ENCODE measurements at places on chromosomes 4 and X.
A peak's percentile ranks its signal among the peaks of the same experiment; 100 is the strongest.

DNA sequence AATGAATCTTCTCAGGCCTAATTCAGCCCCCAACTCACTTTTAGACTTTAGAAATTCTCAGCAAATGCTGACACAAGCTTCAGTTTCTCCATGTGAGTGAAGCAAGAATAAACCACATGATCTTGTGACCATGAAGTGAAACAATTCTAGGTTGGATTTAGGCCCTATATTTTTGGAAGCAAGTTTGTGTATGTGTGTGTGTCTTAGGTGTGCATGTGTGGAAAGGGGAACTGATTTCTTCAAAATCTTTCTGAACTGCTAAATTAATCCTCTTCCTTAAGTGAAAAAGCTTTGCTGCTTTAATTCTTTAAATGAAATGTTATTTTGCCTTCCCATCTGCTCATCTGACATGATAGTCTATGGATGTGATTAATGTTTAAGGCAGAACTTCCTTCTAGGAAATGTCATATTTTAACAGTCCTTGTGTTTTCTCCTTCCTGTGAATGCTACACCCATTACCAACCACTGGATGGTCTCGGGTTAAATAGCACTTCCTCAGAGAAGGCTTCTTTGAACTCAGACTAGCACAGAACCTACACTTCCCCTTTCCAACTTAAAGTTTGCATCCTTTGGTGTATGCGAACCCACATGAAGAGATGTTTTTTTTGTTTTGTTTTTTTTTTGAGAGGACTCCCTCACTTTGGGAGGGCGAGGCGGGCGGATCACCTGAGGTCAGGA lies 1.2 kb upstream of the TMEM144 start:
- peak; percentile 8 for DNase-seq

- DNase-seq: peak; percentile 77
Observed at GRCh38 chrX:135974279-135974856, 580 bp upstream of the MMGT1 start.

DNA sequence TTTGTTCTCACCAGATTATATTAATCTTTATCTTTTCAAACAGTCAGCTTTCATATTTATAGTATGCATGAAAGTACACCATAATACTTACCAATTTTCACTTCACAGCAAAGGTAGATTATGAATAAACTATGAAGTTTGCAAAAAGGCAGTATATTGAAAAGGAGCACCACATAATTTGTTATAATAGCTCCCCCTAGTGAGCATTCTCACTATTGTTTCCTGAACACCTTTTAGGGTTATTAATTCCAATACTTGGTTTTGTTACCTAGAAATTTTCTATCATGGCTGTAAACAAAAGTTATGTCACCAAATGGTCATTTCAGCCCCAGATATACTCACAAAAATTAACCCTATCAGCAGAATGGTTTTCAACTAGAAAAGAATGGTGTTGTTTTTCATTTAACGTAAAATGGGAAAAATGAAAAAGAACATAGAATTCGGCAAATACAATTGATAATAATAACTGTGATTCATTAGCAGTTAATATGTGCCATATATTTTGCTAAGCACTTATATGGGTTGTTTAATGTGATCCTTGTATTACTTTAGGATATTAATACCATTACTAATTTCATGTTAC lies 30.2 kb upstream of the NKX6-1 start:
- DNase-seq: peak; percentile 22

DNA sequence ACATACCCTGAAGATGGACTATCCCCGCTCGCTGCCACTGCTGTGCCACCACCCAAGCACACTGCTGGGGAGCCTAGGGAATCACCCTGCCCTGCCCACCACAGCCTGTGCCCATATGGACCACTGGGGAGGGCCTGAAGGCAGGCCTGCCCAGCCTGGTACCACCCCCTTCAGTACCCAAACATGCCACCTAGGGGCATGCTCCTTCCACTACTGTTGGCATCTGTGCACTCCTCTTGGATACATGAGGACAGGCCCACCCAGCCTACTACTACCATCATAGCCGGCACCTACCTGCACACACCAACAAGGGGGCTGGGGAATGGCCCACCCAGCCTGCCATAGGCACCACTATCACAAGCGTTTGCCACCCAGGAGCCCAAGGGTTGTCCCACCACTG lies 30.1 kb upstream of the PRDX4 start:
- no peak for DNase-seq

- no peak for DNase-seq
Observed at GRCh38 chrX:71302461-71303213, 1.1 kb downstream of the ITGB1BP2 start.

GRCh38 chr4:31086756-31087330 lies 366.7 kb downstream of the PCDH7 start:
- no peak for DNase-seq

GRCh38 chrX:45003085-45003484 lies 130.1 kb downstream of the KDM6A start:
- DNase-seq: no peak

- DNase-seq: no peak
Observed at GRCh38 chr4:173508386-173509035, 21.5 kb downstream of the HAND2 start.

DNA sequence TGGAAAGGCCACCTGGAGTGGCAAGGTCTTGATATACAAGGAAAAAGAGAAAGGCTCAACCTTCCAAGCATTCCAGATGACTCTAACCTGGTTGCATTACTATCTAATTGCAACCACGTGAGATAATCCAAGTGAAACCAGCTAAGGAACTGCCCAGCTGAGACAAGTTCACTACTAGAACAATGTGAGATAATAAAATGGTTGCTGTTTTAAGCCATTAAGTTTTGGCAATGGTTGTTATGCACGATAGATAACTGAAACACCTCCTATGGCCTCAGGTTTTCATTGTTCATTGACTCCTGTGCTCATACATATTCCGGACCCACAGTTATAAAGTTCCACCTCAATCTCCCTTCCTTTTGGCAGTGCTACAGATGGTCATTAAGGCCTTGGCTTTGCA lies 9.2 kb upstream of the CXorf66 start:
- DNase-seq: no peak

DNA sequence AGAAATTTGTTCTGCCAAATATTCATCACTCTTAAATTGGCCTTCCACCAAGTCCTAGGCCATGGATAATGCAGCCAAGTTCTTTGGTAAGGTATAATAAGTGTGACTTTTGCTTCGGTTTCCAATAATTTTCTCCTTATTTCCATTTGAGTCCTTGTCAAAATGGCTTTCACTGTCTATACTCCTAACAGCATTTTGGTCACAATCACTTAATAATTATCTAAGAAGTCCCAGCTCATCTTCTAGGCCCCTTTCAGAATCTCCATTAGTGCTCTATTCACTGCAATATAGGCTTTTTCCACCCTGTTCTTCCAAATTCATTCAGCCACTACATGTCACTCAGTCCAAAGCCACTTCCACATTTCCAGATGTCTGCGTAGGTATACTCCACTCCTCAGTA lies 51.0 kb upstream of the SPIN4 start:
- no peak for DNase-seq

DNA sequence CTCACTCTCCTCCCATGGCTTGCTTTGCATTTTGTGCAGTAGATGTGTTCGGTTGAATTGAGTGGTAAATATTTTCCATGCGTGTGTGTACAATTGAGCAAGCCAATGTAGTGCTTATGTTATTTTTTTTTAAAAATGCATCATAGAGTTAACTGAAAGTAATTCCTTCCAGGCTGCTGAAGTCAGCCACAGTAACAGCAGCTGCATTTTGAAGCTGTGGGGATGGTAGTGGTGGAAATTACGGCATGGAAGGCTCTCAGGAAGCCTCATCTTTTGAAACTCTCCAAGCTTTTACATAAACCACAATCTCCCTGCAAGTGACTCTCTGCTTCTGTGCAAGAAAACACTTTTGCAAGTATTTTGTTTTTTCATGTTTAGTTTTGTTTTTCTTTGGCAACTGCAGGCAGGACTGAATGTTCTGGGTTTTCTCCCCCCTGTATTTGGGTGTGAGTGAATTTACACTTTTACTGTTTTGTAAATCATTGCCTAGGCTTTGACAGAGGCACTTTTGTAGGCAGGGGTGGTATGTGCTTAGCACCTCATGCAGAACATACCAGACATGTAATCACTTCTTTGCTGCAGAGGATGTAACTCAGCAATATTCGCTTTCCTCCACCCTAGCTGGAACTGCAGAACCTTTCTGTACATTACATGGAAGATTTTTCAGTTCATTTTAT lies 56.2 kb downstream of the LRRC66 start:
- no peak for DNase-seq

DNA sequence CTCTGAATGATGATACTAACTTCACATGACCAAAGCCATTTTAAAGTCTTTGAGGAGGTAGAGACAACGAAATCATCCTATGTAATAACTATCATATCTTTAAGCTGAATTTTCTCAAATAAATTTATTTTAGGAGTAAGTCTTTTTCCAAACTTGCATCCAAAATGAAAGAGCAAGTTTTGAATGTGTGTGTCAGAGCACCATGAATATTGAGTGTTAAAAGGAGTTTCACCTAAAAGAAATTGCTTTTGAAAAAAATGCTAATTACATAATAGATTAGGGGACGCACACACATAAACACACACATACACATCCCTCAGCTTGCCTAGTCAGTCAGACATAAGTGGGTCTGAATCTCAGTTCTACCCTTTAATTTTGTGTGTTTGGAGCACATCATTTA lies 1.9 kb downstream of the ANK2 start:
- no peak for DNase-seq

DNA sequence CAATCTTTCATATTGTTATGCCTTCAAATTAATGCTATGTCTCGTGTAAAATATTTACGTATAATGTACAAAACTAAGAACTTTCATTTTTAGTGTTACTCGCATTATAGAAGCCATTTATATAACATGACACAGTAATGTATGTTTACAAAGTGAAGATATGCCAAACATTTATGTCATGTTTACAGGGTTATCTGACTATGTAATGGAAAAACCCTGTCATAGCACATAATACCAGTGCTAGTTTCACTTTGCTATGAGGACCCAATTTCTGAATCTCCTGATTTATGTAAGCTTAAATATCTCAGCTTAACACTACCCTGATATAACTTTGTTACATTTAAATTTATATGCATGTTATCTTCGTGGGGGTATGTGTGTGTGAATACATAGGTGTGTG lies 233.1 kb downstream of the FAT4 start:
- DNase-seq: peak; percentile 69

- DNase-seq: no peak
Observed at GRCh38 chrX:70041993-70042392, 7.7 kb downstream of the AWAT2 start.

DNA sequence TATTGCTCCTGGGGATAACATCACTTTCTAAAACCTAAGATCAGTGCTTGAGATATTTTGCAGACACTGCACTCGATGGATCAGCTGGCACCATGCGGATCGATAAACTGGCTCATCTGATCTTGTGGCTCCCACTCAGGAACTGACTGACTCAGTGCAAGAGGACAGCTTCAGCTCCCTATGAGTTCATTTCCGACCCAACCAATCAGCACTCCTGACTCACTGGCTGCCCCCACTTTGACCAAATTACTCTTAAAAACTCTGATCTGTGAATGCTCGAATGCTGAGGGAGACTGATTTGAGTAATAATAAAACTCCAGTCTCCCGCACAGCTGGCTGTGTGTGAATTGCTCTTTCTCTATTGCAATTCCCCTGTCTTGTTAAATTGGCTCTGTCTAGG lies 110.1 kb downstream of the ANAPC4 start:
- DNase-seq: no peak

GRCh38 chr4:80049402-80049801 lies 23.6 kb downstream of the ANTXR2 start:
- DNase-seq: no peak

DNA sequence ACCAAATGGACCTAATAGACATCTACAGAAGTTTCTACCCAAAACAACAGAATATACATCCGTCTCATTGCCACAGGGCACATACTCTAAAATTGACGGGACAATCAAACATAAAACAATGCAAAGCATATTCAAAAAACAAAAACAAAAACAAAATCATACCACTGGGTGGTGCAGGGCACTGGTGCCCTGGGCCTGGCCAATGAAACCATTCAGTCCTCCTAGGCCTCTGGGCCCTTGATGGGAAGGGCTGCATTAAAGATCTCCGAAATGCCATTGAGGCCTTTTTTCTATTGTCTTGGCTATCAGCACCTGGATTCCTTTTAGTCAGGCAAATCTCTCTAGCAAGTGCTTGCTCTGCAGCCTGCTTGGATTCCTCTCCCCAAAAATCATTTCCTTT lies 213.9 kb upstream of the ZCCHC13 start:
- no peak for DNase-seq

- DNase-seq: no peak
Observed at GRCh38 chrX:75181721-75182120, 25.6 kb upstream of the ABCB7 start.

Data from fibroblast of villous mesenchyme (primary cell).